ENCODE measurements at places on chromosomes 7 and 10.

DNA sequence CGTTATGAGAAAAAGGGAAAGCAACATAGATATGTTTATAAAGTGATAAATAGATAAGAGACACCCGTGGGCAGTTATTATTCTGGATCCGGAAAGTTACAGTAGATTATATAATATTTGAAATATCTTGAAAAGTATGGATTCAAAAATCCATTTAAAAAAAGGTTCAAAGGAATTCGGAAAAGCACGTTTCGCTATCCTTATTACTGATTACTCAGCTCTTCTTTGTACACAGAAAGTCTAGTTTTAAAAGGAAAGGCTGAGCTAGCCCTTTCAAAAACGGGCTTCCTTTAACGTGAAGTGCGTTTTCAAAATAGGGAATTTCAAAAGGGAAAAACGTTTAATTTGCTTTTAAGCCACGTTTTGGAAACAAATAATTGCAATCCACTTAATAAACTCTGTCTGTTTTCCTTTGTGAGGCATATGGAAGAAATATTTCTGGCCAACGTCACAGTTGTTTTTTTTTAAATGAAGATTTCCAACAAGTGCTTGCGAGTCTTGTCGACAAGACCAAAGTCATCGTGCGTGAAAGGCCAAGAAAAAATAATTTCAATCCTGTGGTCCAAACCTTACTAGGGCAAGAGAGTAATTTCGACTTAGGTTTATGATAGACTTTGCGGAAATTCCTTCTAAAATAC is 2.2 kb upstream of the SKIDA1 start:
- DNase-seq = no peak

DNA sequence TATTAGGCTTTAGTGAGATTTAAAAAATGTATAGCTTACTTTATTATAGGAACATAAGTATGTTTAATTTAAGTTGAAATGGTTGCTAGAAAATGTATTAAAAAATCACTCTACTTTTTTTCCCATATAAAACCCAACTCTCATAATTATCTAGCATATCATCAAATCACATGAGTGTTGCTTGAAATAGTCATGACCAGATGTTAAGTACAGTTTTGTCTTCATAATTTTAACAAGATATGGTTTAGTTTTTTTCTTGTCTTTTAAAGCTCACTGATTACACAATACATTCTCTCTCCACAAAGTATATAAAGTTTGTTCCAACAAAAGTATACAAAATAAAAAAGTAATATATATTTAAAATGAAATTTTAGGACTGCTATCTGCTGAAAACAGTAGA is 82.8 kb downstream of the HGF start:
- DNase-seq = no peak

GRCh38 chr10:133170092-133170491 is 10.1 kb downstream of the KNDC1 start:
- no peak for DNase-seq

GRCh38 chr10:33459602-33460001 is 125.1 kb upstream of the NRP1 start:
- DNase-seq = no peak

- no peak for DNase-seq
These were observed 400.4 kb downstream of the CDC14C start for GRCh38 chr7:49324707-49325106.

DNA sequence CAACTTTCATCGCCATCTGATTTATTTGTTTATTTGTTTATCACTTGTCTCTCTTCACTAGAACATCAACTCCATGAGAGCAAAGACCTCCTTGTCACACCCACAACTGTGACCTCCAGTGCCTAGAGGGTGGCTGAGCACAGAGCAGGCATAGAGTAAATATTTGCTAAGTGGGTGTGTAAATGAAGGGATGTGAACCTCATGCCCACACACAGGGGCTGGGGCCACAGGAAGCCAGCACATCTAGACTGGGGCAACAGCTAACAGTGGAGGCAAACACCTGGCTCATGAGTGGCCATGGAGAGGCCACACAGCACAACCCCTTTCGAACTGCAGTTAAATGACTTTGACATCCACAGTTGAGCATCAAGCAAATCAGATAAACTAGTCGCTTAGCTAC is 39.8 kb downstream of the AKR1B1 start:
- DNase-seq = no peak

GRCh38 chr10:47370878-47371277 is 13.2 kb downstream of the ZNF488 start:
- no peak for DNase-seq

- no peak for DNase-seq
These were observed 751.9 kb upstream of the POT1 start for GRCh38 chr7:125681508-125681907.

DNA sequence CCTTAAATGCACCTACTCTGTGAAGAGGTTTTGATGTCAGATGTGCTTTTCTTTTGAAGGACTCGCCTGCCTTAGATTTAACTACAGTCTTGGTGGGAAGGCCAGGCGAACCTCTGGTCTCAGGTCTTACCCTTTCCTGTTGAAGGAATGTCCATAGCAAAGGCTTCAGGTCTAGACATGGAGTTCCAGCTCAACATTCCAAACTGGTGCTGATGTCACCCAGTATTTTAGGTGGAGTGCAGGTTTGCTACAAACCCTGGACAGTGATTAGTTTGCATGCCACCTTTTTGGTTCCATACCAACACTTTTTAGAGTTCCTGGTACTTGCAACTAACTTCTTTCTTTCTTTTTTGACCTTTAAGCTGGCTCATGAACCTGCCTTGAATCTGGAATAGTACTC is 258.7 kb downstream of the GFRA1 start:
- no peak for DNase-seq

GRCh38 chr7:40219917-40220316 is 85.1 kb downstream of the SUGCT start:
- no peak for DNase-seq
